ENCODE measurements at places on chromosomes 2 and 18.

DNA sequence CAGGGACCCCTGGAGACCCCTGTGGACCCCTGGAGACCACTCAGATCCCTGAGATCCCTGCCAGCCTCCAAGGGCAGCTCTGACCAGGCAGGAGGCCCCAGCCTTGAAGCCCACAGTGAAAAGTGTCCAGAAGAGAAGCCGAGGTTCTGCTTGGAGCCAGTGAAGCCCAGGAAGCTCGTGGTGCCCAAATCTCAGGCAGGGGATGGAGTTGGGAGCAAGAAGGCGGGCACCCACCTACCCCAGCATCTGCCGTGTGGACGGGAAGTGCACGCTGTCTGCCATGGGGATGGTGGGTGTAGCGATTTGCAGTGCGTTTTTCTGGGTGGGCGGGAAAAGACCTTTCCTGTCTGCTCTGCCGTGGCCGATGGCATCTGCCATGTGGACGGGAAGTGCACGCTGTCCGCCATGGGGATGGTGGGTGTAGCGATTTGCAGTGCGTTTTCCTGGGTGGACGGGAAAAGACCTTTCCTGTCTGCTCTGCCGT is 120.6 kb upstream of the CTDP1 start:
- no peak for DNase-seq

DNA sequence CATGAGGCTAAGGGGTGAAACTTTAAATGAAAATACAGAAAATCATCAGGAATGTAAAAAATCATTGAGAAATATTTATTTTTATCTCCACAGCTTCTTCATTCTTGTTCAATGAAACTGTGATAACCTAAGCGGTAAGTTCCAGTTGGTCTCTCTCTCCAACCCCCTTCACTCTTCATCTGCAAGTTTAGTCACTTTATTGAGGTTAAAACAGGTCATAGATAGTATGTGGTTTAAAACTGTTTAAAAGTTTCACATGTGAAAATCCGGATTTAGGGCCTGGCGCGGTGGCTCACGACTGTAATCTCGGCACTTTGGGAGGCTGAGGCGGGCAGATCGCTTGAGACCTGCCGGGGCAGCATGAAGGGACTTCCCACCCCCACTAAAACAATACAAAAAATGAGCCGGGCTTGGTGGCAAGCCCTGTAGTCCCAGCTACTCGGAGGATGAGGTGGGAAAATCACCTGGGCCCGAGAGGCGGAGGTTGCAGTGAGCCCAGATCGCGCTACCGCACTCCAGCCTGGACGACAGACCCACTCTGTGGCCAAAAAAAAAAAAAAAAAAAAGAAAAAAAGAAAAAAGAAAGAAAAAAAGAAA is 1.6 kb upstream of the PHLPP1 start:
- no peak for DNase-seq

- DNase-seq: no peak
Measured at GRCh38 chr2:149597050-149597667, 9.6 kb upstream of the MMADHC start.

DNA sequence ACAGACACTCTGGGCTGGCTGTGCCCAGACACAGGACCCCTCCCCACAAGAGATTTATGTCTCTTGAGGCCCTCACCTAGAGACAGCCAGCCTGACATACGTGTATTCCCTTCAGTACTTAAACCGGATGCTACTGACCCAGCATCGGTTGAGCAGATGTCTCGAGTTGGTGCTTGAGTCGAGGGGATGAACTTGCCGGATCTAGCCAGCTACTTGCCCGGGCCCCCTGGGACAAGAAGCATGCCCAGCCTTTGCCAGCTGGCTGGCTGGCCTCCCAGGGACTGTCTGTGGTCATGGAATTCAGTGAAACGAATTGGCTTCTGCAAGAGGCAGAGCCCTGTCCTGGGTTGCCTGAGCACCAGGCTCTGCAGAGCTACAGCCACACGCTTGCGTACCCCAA is 36.0 kb downstream of the DNMT3A start:
- peak; percentile 16 for DNase-seq

- DNase-seq: no peak
Measured at GRCh38 chr18:34153711-34154110, 71.0 kb downstream of the NOL4 start.

- DNase-seq: no peak
Measured at GRCh38 chr2:71798266-71799012, 345.1 kb downstream of the DYSF start.

DNA sequence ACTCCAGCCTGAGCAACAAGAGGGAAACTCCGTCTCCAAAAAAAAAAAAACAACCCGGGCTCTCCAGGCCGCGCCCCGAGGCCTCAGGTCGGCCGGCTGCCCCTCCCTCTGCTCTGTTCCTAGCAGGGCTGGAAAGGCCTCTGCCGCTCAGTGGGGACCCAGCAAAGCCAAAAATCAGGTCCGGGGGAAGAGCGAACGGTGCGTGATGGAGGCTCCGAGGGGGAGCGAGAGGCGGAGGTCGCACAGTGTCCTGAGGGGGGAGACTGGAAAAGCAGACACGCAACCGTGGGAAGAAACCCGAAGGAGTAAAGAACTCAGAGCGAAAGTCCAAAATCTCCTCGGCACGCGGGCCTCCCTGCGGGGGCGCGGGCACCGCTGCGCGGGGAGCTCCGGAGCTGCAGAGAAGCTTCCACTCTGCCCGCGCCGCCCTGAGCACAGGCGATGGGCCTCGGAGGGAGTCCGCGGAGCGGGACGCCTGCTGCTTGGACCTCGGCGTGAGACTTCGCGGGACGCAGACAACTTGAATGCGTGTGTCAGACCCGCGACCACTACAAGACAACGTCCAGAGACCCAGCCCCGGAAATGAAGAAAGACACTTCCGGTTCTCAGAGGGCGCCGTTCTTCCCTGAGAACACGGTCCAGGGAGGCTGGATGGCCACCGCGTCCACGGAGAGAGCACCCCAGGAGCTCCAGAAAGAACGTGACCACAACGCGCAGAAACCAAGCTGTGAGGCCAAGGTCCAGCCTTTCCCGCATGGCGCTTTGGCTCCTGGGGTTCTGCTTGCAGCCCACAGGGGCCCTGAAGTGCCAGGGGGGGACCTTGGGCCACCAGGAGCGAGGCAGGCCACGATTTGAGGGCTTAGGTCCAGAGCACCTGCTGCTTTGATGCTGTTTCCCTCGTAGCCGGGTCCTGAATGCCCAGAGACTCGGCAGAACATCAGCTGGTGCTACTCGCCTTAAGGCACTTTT is 219.8 kb downstream of the DPP10 start:
- DNase-seq: no peak

DNA sequence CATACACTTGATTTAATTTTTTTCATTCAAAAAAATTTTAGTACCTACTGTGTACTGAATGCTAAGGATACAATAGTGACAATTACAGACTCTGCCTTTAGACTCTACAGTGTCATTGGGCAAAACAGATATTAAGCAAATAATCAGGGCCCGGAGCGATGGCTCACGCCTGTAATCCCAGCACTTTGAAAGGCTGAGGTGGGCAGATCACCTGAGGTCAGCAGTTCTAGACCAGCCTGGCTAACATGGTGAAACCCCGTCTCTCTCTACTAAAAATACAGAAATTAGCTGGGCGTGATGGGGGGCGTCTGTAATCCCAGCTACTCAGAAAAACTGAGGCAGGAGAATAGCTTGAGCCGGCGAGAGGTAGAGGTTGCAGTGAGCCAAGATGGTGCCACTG is 1.4 kb downstream of the UBXN2A start:
- no peak for DNase-seq

DNA sequence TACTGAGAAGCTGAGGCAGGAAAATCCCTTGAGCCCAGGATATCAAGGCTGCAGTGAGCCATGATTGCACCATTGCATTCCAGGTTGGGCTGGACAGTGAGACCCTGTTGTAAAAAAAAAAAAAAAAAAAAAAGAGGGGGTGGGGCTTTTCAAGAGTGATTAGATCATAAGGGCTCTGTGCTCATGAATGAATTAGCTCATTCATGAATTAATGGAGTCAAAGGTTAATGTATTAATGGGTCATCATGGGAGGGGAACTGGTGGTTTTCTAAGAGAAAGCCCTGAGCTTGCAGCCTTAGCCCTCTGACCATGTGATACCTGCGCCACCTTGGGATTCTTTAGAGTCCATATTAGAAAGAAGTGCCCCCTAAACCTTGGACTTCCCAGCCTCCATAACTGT is 4.5 kb downstream of the SLC19A3 start:
- no peak for DNase-seq

- no peak for DNase-seq
Measured at GRCh38 chr2:122843503-122843902, 1088.1 kb downstream of the TSN start.

DNA sequence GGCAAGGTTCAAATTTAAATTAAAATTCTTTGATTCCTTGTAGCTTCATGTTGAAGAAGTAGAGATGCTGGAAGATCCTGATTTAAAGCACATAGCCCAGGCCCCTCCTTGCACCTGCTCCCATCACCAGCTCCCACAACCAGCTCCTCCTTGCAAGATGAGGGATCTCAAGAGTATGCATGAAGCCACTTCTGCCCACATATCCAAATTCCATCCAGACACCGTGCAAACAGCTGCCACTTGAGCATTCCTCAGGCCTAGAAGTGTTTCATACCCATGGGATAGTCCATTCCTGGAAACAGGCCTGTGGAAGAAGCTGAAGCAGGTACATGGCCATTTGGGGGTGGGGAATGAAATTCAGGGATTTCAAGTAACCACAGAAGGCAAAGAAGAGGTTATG is 32.4 kb upstream of the ITPRID2 start:
- no peak for DNase-seq

GRCh38 chr2:122378521-122378920 is 623.1 kb downstream of the TSN start:
- DNase-seq: no peak

- no peak for DNase-seq
Measured at GRCh38 chr2:40228310-40228709, 223.6 kb downstream of the SLC8A1 start.

DNA sequence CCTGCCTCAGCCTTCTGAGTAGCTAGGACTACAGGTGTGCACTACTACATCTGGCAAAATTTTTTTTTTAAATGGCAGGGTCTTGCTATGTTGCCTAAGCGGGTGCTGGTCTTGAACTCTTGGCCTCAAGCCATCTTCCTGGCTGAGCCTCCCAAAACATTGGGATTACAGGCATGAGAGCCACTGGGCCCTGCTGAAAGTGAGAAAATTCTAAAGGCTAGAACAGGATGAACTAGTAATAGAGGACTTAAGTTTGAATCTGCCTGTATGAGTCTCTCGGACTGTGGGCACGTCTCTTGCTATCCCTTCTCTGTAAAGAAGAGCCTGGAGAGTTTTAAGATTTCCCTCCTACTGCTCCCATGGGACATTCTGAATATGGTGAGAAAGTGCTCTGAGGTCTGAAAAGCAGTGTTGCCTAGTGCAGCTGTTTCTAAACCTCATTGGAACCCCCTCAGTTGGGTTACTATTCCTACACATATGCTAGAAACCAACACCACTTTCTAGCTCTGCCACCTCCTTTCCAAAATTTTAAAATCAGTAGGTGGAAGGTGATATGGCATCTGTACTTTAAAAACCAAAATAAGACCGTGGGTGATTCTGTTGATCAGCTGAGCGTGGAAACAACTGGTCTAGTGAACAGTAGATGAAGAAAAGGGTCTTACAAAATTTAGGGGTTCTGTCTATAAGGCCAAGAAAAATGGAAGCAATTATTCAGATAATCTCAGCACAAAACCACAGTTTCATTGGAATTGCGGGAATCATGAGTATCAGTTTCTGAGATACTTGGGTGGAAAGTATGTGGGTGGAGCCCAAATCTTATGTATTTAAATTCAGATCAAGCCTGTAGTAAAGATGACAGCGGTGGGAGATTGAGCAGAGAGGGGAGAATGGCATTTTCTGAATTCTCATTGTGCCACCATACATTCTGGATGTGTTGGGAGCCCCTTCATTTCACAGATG is 259.8 kb upstream of the CXCR4 start:
- DNase-seq: no peak

- DNase-seq: no peak
Measured at GRCh38 chr2:46751897-46752296, 163.7 kb downstream of the MCFD2 start.

GRCh38 chr2:216214768-216215167 is 105.6 kb downstream of the XRCC5 start:
- DNase-seq: no peak

- no peak for DNase-seq
Measured at GRCh38 chr2:219565130-219566080, 5.9 kb downstream of the OBSL1 start.

All from NCI-H1105 (cell line).